ENCODE measurements at places on chromosomes 13 and 19. TPM values are rescaled to one million over a fixed set of nuclear protein-coding genes. Genes with fewer than 3 reads are reported as not detected.

The APOC4 gene
- not detected for total RNA-seq

The LGALS13 gene
- total RNA-seq = not detected

The FUT3 gene
- total RNA-seq = not detected

The ZNF69 gene
- 4.0 TPM for total RNA-seq

The PABPC3 gene
- total RNA-seq = 0.15 TPM

The PSG7 gene
- 0.44 TPM for total RNA-seq

The NRTN gene
- 0.50 TPM for total RNA-seq

The ATP4B gene
- not detected for total RNA-seq

The THSD1 gene
- 8.3 TPM for total RNA-seq

The ETV2 gene
- total RNA-seq = 0.44 TPM

The ZNF208 gene
- 0.33 TPM for total RNA-seq

The ATP7B gene
- 2.0 TPM for total RNA-seq

The ZFP30 gene
- total RNA-seq = 22.2 TPM

The KRTDAP gene
- not detected for total RNA-seq

The GRK1 gene
- total RNA-seq = 0.15 TPM

The GIPR gene
- 0.29 TPM for total RNA-seq

The RUBCNL gene
- total RNA-seq = 17.0 TPM

The GRIK5 gene
- total RNA-seq = 0.66 TPM

The ZNF675 gene
- 6.7 TPM for total RNA-seq
